NCI-H1048 (cell line): ENCODE measurements at places on chromosomes 1 and 21.

DNA sequence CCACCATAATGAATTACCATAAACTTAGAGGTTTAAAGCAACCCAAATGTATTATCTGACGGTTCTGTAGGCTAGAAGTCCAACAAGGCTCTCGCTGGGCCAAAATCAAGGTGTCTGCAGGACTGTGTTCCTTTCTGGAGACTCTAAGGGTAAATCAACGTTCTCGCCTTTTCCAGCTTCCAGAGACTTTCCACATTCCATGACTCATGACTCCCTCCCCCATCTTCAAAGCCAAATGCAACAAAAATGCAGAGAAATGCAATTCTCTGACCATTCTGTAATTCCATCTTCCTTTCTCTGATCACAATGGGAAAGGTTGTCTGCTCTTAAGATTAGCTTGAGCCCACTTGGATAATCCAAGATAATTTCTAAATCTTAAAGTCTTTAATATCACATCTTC is 287.1 kb downstream of the LTN1 start:
- no peak for DNase-seq

DNA sequence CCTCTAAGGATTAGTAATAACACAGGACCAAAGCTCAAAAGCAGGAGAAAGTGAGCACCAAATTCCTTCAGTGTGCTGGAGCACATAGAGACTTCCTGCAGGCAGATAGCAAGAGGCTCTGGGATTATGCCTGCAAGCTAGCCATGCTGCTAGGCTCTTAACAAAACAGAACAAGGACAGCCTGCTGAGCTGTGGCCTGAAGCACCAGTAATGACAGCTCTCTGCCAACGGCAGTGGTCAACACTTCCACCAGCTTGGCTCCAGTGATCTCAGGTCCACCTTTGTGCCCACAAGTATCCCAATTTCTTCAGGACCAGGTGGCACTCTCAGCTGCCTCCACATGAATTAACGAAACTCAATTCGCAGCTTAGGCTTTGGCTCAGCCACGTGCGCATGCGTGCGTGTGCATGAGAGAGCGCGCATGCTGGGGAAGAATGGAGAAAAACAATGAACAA is 64.2 kb downstream of the SLC45A1 start:
- DNase-seq = no peak

DNA sequence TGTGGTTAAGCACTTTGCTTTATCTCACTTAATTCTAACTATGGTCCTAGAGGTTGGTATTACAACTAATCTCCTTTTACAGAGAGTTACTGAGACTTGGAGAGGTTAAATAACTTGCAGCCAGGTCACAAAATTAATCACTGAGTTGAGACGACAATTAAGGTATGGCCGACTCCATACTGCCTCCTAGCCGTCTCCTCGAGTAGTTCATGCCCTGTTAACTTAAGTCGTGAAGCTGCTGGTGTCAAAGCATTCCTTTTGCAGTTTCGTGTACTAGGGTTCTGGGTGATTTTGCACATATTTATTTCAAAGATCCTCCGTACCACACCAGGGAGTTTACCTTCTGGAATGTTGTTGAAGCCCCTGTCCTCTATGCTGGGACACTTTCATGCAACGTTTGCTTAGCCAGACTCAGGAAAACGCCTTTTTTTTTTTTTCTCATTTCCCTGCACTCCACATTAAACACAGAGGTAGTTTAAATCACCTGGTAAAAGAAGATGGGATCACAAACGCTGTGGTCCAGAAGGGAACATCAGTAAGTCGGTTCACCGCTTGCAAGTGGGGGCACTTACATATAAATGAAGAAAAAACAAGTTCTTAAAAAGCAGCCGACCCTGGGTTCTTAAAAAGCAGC is 570 bp upstream of the NEK7 start:
- DNase-seq = peak; percentile 65

- no peak for DNase-seq
Observed at GRCh38 chr1:24077278-24077978, 34.5 kb downstream of the MYOM3 start.

DNA sequence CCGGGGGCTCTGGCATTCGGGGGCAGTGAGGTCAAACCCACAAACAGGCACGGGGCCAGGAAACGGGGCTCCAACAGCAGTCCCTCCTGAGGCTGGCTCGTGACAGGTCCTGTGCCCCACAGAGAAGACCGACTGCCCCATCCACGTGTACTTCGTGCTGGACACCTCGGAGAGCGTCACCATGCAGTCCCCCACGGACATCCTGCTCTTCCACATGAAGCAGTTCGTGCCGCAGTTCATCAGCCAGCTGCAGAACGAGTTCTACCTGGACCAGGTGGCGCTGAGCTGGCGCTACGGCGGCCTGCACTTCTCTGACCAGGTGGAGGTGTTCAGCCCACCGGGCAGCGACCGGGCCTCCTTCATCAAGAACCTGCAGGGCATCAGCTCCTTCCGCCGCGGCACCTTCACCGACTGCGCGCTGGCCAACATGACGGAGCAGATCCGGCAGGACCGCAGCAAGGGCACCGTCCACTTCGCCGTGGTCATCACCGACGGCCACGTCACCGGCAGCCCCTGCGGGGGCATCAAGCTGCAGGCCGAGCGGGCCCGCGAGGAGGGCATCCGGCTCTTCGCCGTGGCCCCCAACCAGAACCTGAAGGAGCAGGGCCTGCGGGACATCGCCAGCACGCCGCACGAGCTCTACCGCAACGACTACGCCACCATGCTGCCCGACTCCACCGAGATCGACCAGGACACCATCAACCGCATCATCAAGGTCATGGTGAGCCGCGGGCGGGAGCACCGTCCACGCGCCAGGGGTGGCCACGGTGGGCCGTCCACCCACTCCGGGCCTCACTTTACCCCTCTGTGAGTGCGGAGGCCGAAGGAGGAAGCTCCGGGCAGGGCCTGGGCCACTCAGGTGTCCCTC is 14.2 kb downstream of the COL6A2 start:
- no peak for DNase-seq

DNA sequence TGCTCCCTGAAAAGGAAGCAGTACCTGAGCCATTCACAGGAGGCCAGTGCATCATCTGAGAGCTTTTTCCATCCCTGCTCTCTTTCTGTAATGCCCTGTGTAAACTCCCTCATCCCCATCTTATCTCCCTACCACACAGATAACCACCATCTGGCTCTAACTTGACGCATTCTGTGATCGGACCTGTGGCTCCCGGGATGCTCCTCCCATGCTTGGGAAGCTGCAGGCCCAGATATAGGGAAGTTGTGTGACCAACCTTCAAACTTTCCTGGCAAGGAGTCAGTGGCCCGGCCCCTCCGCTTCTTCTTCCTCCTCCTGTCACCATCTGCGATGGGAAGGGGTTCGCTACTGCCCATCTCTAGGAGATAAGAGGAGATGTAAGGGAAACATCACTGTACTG is 21.1 kb downstream of the MKNK1 start:
- DNase-seq = no peak

- DNase-seq = no peak
Observed at GRCh38 chr1:39671433-39671792, 494 bp downstream of the NT5C1A start.

DNA sequence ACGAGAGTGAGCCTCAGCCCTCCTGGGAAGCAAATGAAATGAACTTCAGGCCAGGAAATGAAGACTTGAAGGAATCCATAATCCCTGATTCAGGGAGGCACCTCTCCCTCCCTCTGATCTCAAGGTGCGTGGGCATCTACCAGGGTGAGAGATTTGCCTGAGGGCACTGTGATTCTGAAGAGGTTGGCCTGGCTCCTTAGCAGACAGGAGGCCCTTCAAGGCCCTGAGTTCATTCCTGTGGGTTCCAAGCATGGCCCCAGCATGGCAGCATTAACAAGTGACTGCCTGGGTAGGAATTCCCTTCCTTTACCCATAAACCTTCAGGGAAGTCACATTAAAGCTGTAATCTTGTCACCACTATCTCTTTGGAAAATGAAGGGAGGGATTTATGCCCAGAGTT is 29.8 kb upstream of the IFNGR2 start:
- no peak for DNase-seq

DNA sequence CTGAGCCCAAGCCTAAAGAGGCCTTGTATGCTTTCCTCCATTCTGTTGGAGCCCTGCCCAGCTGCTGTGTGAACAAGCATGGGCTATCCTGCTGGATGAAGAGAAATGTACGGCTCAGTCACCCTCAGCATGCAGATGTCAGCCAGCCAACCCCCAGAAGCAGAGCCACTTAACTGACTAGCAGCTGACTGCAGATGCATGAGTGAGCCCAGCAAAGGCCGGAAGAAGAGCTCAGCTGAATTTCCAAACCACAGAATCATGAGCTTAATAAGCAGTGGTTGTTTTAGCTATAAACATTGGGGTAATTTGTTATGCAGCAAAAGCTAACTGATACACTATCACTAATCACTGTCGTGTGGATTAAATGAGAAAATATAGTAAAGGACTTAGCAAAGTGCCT is 39.0 kb downstream of the FOXO6 start:
- no peak for DNase-seq

GRCh38 chr1:155910621-155911121 is 478 bp downstream of the RIT1 start:
- DNase-seq = no peak

DNA sequence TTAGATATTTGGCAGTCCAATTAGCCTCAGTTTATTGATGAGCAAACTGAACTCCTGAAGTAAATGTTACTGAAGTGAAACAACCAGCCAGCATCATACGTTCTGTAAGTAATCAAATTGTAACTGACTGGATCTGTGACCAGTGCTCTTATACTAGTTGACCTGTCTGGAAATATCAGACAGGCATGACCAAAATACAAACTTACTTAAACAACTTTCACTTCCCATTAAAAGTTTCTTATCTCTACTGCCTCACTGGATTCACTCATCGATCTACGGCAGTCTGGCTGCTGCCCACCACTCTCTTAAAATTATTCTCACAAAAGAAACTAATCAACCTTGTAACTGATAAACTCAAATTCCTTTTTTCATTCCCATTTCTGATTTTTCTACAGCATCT is 56.4 kb downstream of the WDR3 start:
- DNase-seq = no peak

GRCh38 chr1:1440262-1441001 is 4.9 kb downstream of the VWA1 start:
- no peak for DNase-seq

DNA sequence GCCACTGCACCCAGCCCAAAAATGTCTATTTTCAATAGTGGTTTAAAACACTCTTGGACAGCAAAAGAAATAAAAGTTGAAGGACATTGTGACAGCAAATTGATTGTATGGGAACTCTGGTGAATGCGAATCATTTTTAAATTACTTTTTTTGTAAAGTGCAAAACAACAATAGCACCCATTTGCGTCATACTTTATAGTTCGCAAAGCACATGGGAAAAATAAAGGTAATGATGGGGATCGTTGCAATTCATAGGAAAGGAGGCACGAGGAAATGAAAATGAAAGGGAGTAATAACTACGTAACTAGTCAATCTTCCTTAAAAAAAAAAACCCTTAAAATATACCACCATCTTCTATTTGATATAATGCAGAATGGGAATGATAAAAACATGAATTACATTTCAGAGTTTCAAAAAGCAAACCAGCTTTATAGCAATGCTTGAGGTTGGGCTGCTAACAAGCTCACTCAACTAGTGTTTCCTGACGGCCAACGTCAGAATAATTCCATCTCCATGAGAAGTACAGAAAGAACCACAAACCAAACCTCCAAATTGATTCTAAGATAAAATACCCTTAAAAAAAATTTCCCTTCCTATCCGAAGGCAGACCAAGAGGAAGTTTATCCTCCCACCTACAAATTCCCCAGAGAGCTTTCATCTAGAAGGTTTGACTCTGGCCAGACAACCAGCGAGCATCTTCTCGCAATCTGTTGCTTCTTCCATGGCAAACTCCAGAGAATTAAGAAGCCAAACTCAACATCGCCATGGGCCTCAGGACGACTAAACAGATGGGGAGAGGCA is at the start of gene EDARADD:
Gene EDARADD (plus strand): TSS at position 606 of the 801 bp plus-strand sequence. CDS start 159 bp downstream, at position 765.
- no peak for DNase-seq

GRCh38 chr1:12549460-12550349 is 68.3 kb downstream of the DHRS3 start:
- no peak for DNase-seq

- DNase-seq = no peak
Observed at GRCh38 chr21:42971897-42972275, 2.5 kb upstream of the PKNOX1 start.

GRCh38 chr1:63935143-63935542 is 161.3 kb downstream of the ROR1 start:
- no peak for DNase-seq

- no peak for DNase-seq
Observed at GRCh38 chr1:106568201-106568974, 488.1 kb upstream of the PRMT6 start.

GRCh38 chr1:31859719-31860118 is 43.9 kb upstream of the SPOCD1 start:
- no peak for DNase-seq

DNA sequence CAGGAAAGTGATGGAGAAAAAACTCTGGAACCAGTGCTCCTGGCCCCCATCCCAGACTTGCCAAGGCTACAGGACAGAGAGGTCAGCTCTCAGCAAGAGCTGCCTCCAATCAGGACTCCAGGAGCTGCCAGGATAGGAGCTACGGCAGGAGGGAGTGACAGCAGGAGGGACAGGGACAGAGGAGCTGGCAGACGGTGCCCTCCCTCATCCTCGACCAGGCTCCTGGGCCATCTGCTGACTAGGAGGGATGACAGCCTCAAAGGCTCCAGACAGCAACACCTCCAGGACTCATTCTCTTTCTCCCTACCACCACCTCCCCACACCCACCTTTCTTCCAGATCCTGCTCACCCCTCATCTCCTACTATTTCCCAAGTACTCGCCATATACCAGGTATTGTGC is 22.7 kb downstream of the DLGAP3 start:
- DNase-seq = no peak

- no peak for DNase-seq
Observed at GRCh38 chr1:78437396-78437795, 53.4 kb upstream of the PTGFR start.

DNA sequence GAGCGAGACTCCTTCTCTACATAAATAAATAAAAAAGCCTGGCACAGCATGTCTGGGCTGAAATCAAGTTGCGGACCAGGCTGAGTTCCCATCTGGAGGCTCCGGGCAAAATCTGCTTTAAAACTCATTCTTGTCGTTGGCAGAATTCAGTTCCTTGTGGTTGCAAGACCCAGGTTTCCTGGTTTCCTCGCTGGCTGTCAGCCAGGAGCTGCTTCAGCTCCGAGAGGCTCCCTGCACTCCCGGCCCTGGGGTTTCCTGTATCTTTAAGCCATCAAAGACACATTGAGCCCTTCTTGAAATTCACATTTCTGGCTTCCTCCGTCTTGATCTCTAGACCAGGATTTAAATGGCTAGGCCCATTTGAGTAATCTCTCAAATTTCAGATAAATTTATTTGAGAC is 20.6 kb upstream of the SCCPDH start:
- DNase-seq = no peak
